ENCODE measurements at places on chromosomes 12 and 14.

DNA sequence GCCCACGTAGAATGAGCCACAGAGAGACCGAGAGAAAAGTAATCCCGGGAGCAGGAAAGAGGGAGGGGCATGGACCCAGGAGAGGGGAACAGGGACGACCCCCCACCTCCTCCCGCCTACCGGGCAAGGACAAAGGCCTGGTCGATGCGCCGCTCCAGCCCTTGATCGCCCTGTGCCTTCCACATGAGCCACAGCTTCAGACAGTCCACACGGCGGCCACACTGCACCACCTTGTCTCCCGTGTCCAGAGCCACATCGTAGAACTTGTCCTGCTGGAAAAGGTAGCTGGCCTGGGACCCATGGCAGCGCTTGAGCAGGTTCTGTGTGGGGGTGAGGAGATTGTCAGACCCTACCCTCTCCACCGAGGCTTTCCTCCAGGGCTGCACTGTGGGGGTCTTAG lies 20.5 kb upstream of the ZNF740 start:
- ATAC-seq, result no peak
- peaks cover 10% of the 10 kb centered on the region for H3K4me1 ChIP-seq
- H3K27me3 ChIP-seq, result no peaks in the 10 kb centered on the region
- H3K36me3 ChIP-seq, result no peaks in the 10 kb centered on the region
- no peak overlapping the region for H3K4me3 ChIP-seq

DNA sequence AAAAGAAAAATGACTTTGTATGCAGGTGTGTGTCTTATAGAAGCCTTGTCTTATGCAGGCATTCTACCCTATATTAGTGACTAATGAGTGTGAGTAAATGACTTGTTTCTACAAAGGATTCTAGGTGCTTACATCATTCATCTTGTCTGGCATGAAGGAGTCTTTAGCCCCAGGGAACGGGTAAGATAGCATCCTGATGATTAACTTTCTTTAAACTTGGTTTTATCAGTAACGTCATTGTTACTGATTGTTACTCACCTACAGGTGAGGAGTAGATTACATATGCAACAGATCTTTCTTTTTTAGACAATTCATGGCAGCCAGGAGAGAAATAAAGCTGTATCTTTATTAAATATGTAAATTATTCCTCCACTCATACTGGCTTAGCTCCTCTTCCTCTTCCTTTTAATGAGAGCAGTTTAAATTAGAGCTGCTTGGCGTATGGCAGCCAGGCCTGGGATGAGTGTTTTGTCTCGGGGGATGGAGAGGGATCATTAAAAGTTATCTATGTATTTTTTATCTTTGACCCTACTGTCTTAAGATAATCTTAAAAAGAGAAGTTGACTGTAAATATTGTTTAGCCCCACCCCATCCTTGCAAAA lies 57.2 kb upstream of the ATP2A2 start:
- peaks cover 6% of the 10 kb centered on the region for H3K27me3 ChIP-seq
- ATAC-seq, result no peak
- no peak overlapping the region for H3K4me3 ChIP-seq
- no peaks in the 10 kb centered on the region for H3K36me3 ChIP-seq
- no peak overlapping the region for H3K27ac ChIP-seq
- no peaks in the 10 kb centered on the region for H3K4me1 ChIP-seq

DNA sequence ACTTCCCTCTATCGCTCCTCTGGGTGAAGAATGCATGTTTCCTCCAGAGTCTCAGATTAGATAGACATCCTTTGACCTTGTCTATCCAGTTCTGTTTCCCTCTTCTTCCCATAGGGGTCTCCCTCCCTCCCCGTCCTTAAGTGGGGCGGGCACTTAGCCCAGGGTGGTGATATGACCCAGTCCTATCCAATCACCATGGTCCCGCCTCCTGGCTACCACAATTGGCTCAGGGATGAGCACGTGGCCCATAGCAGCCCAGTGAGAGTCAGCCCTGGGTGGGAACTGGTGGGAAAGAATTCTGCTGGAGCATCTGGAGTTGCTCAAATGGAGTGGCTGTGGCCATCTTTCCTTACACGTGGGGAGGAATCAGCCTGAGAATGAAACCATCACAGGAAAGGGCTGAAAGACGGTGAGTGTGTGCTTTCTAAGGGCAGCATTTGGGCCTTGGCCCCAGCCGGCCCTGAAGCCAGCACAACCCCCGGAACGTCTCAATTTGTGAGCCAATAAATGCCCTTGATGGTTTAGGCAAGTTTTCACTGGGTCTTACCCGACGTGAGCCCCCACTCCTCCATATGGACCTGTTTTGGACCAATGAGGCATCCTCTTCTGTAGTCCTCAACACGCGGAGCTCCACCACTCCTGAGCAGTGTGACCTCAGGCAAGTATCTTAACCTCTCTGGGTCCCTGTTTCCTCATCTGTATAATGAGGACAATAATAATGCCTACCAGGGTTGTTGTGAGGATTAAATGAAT lies 14.4 kb upstream of the MLXIP start:
- ATAC-seq, result peak; percentile 83
- H3K36me3 ChIP-seq, result no peaks in the 10 kb centered on the region
- H3K4me3 ChIP-seq, result no peak overlapping the region
- H3K27me3 ChIP-seq, result no peaks in the 10 kb centered on the region

- no peaks in the 10 kb centered on the region for H3K36me3 ChIP-seq
- no peaks in the 10 kb centered on the region for H3K4me1 ChIP-seq
- H3K27me3 ChIP-seq, result peaks cover 29% of the 10 kb centered on the region
- no peak overlapping the region for H3K27ac ChIP-seq
- no peak overlapping the region for H3K4me3 ChIP-seq
These were observed 33.3 kb downstream of the TDG start for GRCh38 chr12:103998976-103999375.

DNA sequence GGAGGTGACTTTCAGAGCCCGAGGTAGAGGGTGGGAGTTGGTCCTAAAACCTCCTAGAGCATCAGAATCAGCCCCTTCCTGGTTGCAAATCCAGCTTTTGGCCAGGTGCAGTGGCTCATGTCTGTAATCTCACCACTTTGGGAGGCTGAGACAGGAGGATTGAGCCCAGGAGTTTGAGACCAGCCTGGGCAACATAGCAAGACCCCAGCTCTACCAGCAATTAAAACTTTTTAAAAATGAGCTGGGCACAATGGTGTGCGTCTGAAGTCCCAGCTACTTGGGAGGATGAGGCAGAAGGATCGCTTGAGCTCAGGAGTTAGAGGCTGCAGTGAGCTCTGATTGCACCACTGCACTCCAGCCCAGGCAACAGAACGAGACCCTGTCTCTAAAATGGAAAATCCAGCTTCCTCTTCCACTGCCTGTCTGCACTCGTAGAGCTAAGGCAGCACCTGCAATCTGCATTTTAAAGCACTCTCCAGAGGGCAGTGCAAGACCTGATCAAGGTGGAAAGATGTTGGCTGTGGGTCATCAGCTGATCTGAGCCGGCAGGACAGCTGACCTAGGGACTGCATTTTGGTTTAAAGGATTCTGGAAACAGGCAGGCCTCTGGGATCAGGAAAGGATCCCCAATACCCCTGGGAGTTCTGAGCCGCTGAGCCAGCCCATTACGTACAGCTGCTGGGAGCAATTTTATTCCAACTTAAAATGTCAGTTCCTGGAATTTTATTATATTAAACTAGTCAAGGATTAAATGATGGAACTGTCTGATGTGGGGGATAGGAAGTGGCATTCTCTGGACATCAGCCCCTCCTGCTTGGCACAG lies 1.8 kb upstream of the TESC start:
- peaks cover 5% of the 10 kb centered on the region for H3K36me3 ChIP-seq
- peaks cover 3% of the 10 kb centered on the region for H3K27me3 ChIP-seq
- H3K4me3 ChIP-seq, result no peak overlapping the region
- peaks cover 10% of the 10 kb centered on the region for H3K4me1 ChIP-seq
- no peak overlapping the region for H3K27ac ChIP-seq
- no peak for ATAC-seq

DNA sequence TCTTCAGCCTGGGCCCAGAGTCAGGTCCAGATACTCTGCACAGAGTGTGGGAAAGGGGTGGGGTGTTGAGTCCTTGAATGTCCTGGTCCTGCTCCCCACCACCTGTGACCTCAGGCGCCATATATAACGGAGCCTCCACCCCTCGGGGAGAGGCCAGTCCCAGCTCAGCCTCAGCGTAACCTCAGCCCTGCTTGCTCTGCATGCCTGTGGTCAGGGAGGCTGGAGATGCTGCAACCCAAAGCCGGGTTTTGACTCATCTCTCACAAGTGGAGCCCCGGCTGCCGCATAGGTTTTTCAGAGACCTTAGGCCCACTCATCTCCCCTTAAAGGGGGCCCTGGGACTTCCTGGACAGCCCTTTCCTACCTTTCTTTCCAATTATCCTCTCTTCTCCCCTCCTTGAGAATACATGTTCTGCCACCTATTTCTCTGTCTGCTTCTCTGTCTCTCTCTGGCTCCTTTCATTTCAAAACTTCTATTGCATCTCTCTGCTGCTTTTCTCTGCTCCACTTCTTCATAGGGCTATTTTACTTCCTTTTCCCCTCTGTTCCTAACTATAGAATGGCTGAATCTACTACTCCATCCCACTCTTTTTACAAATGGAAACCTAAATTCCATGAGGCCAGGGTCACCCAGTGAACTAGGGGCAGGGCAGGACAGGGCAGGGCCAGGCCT lies 1.2 kb downstream of the ITGB7 start:
- peak overlapping the region; percentile 93 for H3K4me3 ChIP-seq
- peak; percentile 88 for ATAC-seq
- H3K27ac ChIP-seq, result peak overlapping the region; percentile 83
- H3K36me3 ChIP-seq, result peaks cover 48% of the 10 kb centered on the region
- no peaks in the 10 kb centered on the region for H3K27me3 ChIP-seq
- H3K4me1 ChIP-seq, result peaks cover 43% of the 10 kb centered on the region

- no peak for ATAC-seq
- H3K4me3 ChIP-seq, result no peak overlapping the region
- no peaks in the 10 kb centered on the region for H3K36me3 ChIP-seq
- H3K4me1 ChIP-seq, result peaks cover 6% of the 10 kb centered on the region
- no peak overlapping the region for H3K27ac ChIP-seq
- H3K27me3 ChIP-seq, result no peaks in the 10 kb centered on the region
These were observed 19.7 kb upstream of the ITPK1 start for GRCh38 chr14:93135399-93135798.

GRCh38 chr14:101113108-101113612 lies 209.6 kb upstream of the RTL1 start:
- no peak for ATAC-seq
- H3K4me3 ChIP-seq, result no peak overlapping the region
- peaks cover 8% of the 10 kb centered on the region for H3K27me3 ChIP-seq
- H3K4me1 ChIP-seq, result no peaks in the 10 kb centered on the region

DNA sequence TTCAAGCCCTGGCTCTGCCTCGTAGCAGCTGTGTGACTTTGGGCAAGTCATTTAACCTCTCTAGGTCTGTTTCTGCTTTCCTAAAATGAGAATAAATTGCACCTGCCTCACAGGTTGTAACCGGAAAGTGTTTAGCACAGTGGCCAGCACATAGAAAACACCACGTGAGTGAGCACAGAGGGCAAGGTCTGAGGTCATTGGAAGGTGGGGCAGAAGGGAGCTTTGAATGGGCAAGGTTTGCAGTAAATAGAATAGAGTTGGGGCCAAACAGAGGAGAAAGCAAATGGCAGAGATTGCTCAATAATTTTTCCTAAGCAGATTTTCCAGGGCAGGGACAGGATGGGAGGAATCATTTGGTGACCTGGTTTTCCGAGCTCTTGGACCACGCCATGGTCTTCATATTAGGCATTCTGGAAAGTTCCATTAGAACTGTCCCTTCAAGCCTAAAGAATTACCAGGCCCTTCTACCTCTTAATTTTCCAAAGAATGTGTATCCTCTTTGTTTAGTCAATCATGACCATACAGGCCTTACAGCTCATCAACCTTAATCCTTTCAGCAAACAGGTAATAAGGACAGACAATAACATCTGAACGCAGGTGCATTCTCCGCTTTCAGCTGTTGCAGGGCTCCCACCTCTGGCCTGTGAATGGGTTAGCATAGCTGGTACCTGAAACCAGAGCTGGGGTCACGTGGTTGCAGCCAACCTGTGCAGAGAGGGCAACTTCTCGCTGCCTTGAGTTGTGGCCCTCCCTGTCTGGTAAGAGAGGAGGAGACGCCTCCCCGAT lies 53.8 kb downstream of the VWF start:
- ATAC-seq, result no peak
- no peaks in the 10 kb centered on the region for H3K36me3 ChIP-seq

DNA sequence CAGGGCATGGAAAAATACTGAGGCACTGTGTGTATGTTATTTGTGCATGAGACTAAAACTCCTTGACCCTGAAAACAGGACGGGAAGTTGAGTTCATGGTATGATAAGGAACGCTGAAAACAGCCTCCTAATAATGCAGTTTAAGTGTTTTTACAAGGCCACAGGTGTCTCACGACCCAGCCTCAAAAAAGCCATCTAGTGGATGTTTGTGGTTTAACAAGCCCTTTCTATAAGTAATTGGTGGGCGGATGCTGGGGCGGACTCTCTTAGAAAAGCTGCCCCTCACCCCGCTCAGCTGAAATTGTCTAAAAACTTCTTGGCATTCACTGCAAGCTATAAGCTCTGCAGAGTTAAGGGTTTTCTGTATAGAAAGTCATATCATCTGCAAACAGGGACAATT lies 184.5 kb downstream of the NUBPL start:
- H3K27me3 ChIP-seq, result no peaks in the 10 kb centered on the region
- H3K36me3 ChIP-seq, result peaks cover 16% of the 10 kb centered on the region
- no peak overlapping the region for H3K27ac ChIP-seq

DNA sequence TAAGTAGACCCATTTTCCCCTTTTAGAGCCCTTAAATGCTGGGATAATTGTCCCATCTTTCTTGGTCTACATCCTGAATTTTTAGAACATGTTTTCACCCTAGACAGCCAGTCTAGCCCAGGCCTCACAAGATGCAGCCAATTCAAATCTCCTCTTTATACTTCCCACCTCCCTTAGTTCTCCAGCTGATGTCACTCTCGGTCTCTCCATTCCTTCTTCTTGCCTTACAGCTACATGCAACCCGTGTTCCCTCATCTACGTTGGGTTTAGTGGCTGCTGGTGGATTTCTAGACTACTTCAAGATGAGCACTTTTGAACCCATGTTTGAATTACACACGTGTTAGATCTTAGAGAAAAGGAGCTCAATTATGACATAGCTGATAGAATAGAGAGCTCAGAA lies 132.0 kb downstream of the PPM1H start:
- H3K36me3 ChIP-seq, result no peaks in the 10 kb centered on the region
- ATAC-seq, result no peak
- no peaks in the 10 kb centered on the region for H3K4me1 ChIP-seq
- H3K27me3 ChIP-seq, result peaks cover 6% of the 10 kb centered on the region
- H3K4me3 ChIP-seq, result no peak overlapping the region
- H3K27ac ChIP-seq, result no peak overlapping the region

DNA sequence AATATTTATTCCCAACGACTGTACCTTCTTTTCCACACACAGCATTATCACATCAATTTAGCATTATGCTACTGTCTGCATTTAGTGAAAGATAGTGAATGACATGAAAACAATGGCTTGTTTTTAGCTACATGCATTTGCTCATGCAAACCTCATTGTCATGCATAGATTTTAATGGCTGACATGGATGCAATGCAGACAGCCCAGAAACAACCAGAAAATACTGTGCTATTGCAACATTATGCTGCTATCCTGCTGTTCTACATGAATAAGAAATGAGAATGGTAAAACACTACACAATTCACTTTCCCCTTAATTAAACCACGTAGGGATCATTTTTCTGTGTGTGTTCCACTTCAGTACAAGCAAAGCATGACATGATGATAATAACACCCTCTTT lies 90.8 kb downstream of the LIN7A start:
- ATAC-seq, result no peak
- no peak overlapping the region for H3K4me3 ChIP-seq
- H3K4me1 ChIP-seq, result no peaks in the 10 kb centered on the region
- H3K27me3 ChIP-seq, result no peaks in the 10 kb centered on the region
- no peaks in the 10 kb centered on the region for H3K36me3 ChIP-seq

Data from activated T-helper 17 cell treated with anti-CD3 and anti-CD28 coated beads, Interleukin-2, amount 50 U/mL, for 72 hours (primary cell).